ENCODE measurements at places on chromosomes 7 and 10.
A peak's percentile ranks its signal among the peaks of the same experiment; 100 is the strongest.

DNA sequence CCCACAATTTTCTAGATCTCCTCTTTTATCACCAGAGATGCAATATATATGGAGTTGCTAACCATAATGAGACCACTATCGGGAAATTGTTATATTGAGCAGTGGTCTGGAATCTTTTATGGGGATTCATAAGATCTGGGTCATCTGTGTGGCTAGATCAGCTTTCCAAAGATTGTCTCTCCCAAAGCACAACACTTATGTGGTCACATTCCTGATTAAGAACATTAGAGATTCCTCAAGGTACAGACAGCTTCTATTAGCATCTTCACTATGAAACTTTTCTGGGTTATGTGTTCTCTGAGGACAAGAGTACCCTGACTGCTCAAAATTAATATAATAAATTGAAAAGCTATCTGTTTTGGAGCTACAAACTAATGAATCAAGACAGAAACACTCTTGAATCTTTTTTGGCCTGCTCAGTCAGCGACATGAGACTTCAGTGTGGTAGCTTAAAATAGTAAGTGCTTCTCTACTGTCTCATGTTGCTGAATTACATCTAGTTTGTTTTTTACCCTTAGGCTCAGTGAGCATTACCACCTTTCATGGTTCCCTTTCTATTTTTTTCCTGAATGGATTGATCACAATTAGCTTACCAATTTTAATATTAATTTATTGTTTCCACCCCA is 42.6 kb upstream of the STRIP2 start:
- no peak for DNase-seq

GRCh38 chr10:106816318-106817085 is 348.0 kb downstream of the SORCS1 start:
- DNase-seq, result no peak

DNA sequence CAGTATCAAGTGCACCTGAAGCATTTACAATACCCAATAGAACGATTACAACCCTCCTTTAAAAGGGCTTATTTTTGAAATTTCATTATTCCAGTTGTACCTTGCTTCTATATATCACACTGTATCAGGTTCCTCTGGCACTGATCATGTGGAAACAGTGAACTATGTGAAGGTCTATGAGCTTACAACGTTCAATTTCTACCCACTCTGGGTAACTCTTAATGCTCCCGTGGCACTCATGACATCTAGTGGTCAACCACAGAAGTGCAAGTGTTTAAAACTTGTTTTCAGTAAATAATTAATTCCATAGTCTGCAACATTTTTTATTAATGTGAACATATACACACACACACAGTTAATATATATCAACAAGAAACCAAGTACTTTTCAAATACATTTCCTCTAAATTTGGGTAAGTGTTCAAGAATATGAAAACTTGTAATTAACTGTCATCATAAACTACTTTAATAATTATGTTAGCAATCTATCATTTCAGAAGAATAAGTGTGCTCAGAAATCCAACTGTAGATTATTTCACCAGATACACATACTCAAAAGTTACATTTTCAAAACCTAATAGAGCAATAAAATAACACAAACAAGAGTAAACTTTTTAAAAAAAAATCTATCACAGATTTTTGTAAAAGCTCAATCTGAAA is 61.0 kb downstream of the MPP7 start:
- DNase-seq, result peak; percentile 7

DNA sequence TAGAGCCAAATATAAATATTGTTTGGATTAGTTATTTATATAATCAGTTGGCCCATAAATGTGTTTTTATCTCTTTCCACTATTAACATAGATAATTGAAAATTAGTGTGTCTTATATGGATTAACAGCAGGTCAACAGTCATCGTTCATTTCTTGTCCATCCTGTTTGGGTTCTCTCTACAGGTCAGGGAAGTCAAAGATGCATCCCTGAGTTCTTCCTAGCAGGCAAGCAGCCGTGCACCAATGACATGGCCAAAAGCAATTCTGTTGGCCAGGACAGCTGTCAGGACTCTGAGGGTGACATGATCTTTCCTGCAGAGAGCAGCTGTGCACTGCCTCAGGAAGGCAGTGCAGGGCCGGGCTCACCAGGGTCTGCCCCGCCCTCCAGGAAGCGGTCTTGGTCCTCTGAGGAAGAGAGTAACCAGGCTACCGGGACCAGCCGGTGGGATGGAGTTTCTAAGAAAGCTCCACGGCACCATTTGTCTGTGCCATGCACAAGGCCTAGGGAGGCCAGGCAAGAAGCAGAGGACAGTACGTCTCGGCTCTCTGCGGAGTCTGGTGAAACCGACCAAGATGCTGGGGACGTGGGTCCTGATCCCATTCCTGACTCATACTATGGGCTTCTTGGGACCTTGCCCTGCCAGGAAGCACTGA is 15.9 kb downstream of the FBH1 start:
- DNase-seq, result no peak

DNA sequence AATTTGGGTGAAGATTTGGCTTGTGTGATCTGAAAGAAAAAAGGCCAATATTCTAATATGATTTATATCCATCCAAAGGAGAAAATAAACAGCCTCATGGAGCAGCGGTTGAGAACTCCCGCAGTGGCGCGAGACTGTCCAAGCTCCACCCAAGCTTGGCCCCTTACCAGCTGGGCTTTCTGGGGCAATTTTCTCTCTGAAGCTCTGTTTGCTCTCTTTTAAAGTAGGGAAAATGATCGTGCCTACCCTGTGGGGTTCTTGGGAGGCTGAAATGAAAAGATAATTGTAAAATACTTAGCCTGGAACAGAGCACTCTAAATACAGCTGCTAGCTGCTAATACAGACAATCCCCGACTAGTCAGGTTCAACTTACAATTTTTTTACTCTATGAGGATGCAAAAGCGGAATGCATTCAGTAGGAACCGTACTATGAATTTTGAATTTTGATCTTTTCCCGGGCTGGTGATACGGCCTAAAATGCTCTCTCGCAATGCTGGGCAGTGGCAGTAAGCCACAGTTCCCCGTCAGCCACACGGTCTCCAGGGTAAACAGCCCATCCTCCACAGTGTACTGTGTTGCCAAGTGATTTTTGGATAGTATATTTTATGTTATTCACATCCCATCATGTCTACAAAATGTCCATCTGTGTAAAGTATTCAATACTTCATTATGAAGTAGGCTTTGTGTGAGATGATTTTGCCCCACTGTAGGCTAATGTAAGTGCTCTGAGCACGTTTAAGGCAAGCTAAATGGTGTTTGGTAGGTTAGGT is 137.7 kb downstream of the CHN2 start:
- no peak for DNase-seq

DNA sequence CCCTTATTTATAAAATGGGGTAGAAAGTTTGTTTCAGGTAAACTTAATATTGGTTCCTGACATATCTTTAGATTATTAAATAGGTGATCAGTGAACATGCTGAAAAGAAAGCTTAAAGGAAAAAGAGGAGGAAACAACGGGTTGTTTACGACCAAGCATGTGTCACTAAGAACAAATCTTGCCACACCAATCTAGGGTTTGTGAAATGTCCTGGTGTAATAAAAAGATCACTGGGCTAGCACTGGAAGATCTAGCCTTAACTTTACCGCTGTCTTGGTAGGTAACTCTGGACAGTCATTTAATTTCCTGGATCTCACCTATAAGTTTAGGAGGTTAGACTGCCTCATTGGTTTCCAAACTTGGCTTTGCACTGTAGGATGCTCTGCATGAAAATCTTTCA is 19.0 kb downstream of the VPS26A start:
- DNase-seq, result no peak

- DNase-seq, result no peak
Observed at GRCh38 chr10:3786295-3787015, 1.4 kb upstream of the KLF6 start.

DNA sequence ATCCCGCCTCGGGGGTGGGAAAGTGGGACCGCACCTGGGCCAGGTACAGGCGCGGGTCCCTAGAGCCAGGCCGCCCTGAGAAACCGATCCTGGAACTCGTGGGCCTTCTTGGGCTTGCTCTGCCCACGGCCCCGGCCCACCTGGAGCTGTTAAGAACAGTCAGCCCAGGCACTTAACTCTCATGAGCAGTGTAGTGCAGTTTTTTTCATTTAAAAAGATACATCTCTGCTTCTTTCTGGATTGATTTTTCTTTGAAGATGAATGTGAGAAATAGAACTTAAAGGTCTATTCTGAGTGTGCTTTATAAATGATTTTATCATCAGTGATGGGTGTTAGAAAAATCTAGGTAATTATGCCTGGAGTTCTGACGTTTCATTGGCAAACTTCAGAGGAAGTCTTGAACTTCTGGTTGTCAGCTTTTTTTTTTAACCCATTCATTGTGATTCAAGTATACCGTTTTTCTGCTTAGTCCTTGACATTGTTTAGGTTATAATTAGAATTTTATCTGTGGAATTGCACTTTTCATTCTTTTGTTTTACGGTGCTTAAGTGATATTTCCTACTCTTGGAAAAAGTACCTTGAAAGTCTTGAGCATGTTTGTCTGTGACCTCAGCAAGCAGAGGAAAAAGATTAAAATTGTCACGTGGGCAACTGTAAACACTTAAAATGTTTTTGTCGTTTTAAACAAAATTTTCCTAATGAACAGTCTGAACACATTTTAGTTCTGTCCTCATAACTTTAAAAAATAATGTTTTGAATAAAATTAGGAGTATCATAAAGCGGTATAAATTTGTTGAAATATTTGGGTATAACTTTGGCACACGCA is 906 bp downstream of the CDK1 start:
- DNase-seq, result no peak

DNA sequence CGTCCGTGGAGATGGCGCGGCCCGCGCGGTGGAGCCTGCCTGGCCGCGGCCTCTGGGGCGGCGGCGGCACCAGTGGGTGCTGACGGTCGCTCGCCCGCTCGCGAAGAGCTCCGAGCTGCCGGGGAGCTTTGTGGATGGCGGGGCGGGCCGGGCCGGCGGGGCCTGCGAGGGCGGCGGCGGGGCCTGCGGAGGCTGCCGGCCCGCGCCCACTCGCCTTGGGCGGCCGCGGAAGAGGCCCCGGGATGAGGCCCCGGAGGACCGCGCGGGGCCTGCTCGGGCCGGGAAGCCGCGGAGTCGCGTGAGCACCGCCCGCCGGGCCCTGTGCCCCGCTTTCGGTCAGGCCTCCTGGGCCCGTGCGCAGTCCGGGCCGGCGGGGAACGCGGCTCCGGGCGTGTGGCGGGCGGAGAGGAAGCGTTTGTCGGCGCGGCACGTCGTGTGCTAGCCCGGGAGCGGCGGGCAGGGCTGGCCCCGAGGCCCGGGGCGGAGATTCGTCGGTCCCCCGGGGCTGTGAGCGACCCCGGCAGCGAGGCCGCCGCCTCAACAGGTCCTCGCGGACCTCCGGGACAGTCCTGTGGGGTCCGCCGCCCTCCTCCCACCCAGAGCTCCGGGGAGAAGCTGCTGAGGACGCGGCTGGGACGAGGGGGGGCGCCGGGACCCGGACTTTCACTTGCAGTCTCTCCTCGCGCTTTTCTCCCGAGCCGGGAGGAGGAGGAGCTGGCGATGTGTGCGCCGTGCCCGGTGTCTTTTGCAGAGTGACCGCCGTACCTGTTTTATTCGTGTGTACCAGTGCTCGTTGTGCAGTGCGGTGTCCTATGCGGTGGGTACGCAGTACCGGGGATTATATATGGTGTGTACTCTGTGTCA is 578 bp downstream of the ZMYND11 start:
- peak; percentile 41 for DNase-seq

DNA sequence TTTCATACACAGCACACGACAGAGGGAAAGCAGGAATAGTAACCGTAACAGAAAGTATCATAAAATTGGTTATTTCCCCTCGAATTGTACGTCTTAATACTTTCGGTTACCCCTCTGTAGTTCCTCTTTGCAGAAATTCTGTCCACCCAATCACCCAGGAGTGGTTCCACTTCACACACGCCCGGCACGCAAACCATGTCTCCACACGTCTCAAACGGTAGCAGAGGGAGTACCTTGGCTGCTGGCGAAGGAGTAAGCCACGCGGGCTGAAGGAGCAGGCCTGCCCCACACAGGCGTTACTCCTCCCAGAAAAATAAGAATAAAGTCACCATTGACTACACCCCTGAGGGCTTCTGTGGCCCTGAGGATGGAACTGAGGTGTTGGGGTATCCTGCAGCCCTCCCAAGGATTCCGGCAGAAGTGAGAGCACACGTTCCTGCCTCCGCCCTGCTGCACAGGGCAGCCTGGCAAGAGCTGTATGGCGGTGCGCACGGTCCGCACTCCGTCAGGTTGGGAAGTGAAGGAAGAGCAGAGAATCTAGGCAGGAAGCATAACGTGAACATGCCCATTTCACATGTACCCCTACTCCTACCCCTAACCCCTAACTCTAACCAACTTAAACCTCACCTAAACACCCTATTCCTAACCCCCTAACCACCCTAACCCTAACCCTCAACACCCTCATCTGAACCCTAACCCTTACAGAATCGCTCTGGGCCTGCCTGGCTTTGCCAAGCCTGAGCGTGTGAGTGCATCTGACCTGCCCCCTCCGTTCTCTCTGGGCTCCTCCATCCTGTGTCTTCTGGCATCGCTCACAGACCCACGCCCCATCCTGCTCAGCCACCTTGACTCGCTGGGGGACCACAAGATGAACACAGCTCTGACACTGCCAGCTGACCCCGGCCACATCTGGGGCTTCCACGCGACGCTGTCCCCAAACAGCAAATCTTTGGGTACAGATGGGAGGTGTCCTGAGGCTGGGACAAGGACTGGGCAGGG is 18.2 kb downstream of the GPR146 start:
- DNase-seq, result no peak

- no peak for DNase-seq
Observed at GRCh38 chr7:47227762-47228177, 354.1 kb downstream of the TNS3 start.

GRCh38 chr7:85070967-85071628 is 115.8 kb downstream of the SEMA3D start:
- no peak for DNase-seq

DNA sequence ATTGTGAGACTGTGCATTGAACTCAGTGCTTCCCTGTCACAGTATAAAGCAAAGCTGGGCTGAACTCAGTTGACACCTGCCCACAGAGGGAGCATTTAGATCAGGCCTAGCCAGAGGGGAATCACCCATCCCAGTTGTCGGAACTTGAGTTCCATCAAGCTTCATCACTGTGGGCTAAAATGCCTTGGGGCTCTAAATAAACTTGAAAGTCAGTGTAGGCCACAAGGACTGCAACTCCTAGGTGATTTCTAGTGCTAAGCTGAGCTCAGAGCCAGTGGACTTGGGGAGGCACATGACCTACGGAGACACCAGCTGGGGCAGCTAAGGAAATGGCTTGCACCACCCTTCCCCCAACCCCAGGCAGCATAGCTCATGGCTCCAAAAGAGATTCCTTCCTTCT is 7.7 kb upstream of the ABCB4 start:
- DNase-seq, result no peak

- peak; percentile 32 for DNase-seq
Observed at GRCh38 chr7:28298870-28299518, 113.3 kb upstream of the CREB5 start.

GRCh38 chr7:1457949-1458682 is 1.2 kb downstream of the MICALL2 start:
- DNase-seq, result no peak

DNA sequence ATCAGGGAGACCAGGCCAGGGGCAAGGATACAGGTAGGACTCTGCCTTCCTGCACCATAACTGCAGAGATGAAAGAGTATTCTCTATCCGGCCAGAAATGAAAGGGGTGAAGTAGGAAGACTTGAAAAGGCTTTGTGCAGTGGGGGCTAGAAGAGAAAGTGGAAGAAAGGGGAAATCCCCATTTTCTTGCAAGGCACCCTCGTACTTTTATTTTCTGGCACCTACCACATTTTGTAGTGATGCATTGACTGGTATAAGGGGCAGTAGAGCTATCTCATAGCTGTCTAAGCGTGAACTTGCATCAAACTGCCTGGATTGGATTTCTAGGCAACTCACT is 752 bp upstream of the CAMK2G start:
- DNase-seq, result no peak

GRCh38 chr7:82388138-82388537 is 55.4 kb downstream of the CACNA2D1 start:
- no peak for DNase-seq

GRCh38 chr7:28591725-28592349 is 179.5 kb downstream of the CREB5 start:
- no peak for DNase-seq
